Muscle of leg (tissue), 16 donors: ENCODE measurements at places on chromosomes 1 and 21.

GRCh38 chr1:237084341-237085077, 42.5 kb downstream of the RYR2 start:
- no peak for DNase-seq

- no peak for DNase-seq
Observed at GRCh38 chr1:203843435-203843834, 18.0 kb upstream of the SNRPE start.

DNA sequence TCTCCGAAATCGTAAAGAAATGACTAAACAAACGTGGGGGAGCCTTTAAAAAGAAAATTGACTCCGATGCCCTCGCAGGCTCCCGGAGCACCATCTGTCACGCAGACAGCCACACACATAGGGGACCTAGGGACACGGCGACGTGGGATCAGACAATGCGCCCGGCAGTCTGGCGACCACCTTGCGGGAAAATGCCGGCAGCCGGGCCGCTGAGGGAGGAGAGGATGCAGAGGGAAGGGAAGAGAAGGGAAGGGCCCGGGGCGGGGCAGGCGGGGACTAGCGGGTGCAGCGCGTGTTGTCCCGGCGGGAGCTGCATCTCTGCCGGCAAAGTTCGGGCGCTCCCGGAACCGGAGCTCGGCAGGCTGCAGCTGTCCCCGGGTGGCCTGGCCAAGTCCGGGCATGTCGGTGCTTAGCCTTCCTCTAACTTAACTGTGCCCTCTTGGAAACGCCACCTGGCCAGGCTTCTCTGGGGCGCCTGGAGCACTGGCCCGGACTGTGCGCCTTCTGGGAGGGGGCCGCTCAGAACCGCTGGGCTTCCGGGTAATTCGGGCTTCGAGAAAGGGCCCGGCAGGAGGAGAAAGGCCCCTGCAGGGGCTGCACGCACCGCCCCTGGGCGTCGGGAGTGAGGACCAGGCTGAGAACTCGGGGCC, 1.8 kb downstream of the NHLH2 start:
- DNase-seq = peak; percentile 16

DNA sequence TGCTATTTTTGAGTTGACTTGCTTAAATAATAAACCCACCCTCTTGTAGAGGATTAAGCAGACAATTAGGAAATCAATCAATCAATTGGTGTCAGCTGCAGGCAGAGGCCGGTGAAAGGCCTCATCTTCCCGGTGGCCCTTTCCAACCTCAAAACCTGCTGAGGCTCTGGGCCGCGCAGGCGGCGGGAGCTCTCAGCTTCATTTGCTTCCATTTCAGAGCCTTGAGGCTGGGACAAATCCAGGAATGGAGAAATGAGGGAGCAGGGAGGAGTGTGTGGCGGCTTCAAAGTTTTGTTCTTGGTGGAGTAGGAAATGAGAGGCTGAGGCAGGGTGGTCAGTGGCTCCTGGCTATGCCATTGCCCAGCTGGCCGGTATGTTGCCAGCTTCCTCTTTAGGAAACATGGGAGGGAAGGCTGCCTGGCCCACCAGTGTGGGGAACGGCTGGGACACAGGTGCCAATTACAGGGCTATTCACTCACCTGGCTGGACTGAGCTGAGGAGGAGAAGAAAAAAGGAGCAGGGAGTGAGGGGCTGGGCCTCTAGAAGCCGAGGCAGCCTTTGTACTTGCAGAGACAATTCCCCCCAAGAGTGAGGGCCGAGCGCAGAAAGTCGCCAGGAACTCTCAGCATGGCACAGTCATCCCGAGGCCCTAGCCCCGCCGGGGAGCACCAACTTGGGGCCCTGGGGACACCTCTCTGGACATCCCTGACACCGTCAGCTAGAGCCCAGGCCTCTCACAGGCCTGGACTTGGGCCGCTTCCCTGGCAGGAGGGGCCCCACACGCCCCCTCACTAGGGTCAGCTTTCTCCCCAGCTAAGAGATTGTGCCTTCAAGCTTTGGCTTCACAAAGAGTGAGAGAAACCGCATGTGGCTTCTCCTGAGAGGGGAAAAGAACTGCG, 4.4 kb downstream of the POU3F1 start:
- DNase-seq = no peak

DNA sequence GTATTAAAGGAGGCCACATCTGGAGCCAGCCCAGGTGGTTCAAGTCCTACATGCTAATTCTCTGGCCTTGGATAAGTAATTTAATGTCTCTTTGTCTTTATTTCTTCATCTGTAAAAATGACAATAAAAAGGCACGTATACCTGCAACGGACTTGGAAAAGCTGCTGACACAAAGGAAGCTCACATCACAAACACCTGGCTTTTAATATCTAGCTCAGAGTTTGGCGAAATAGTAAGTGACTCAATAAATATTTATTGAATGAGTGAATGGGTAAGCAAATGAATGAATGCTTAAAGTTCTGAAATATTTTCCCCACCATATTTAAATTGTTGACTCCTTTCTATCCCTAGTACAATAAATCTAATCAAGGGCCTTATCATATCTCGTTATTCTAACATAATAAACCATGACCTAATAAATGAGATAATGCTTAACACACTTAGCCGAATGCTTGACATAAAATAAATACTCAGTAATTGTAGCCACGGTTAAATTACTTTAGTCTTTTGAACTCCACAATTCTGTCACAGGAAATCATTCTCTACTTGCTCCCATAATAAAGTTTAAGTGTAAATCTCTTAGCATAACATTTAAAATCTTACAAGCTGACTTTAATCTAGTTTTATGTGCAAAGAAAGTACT, 74.7 kb upstream of the PALMD start:
- DNase-seq = no peak

DNA sequence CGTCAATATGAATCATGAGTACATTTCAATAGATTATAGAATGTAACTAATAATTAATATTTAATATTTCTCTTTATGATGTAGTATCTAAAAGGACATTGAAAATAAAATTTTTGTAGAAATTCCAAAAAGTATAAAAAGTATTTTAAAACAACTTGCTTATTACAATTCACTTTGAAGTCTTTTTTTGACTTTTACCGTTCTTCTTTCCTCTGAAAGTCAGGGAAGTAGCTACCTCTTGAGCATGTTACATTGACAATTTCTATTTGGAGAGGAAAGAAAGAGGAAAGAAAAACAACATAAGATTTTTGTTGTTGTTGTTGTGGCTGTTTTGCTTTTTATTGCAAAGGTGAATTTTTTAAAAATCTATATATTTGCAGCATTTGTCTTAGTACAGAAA, 1.3 kb downstream of the PTPRC start:
- DNase-seq = no peak

- DNase-seq = peak; percentile 26
Observed at GRCh38 chr1:167121375-167122120, 27.7 kb downstream of the STYXL2 start.

DNA sequence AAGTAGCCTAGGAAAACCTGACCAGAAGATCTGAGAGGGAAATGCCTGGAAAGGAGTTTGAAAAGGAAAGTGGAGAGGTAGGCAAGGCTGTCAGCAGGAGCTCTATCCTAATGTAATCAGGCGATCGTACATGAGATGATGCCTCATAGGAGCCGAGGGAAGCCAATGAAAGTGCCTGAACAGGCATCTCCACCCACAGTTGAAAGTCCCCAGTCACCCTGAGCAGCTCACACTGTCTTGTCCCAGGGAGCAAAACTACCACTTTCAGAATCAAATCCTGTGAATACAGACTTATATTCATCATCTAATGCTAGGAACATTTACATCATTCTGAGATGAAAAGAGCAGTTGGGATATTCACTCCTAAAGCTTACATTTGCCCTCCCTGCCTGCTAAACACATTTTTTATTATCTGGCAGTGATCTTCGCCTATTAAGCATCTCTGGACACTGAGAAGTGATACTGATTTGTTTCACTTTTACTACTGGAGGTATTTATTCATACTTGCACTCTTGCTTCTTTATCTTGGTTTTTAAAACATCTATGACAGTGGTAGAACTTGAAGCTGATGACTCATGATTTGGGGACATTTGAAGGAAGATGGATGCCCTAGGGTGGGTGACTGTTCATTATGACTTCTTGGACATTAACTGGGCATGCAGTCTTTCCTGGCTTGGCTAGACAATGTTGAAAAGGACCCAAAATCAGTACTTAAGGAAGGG, 221.6 kb downstream of the SEC16B start:
- no peak for DNase-seq

- no peak for DNase-seq
Observed at GRCh38 chr1:17562375-17562774, 22.9 kb downstream of the ARHGEF10L start.

DNA sequence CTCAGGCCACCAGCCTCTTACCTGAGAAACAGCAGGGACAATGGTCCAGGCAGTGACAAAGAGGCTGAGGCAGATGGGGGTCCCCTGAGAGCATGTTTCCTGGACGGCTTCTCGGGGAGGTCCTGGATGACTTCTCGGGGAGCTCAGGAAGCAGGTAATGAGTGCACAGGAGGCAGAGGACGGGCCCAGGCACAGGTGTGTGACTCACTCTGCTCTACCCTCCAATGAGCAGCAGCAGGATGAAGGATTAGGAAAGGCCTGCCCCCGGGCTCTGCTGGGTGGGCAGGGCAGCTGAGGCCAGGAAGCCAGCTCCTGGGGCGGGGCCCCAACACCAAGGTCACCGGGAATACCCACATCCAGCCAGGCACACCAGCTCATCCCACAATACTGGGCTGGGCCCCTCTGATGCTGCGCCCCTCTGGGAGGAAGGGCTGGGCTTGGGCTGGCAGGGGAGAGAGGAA, 17.2 kb upstream of the PTAFR start:
- no peak for DNase-seq

- DNase-seq = no peak
Observed at GRCh38 chr1:160810486-160810885, 14.5 kb downstream of the LY9 start.

- DNase-seq = no peak
Observed at GRCh38 chr21:16563795-16564194, 834.0 kb downstream of the USP25 start.

DNA sequence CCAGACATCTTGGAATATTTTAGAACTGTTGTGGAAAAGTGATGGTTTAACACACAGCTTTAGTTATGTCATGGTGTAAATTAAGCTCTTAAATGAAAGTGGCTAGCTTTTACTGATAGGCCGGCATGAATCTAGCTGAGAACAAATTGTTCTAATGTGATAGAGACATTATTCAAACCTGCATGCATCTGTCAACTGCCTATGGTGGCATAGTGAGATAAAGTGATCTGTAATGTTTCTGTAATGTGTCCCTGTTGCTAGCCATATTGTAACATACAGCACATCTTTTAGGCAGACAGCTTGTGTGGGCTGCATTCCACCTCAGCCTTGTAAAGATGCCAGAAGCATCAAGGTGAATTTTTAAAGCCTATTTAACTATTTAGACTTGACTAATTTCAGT, 16.0 kb downstream of the LRIG2 start:
- DNase-seq = no peak

- peak; percentile 7 for DNase-seq
Observed at GRCh38 chr21:30733026-30733425, 14.0 kb downstream of the KRTAP21-2 start.

- no peak for DNase-seq
Observed at GRCh38 chr1:8016210-8016894, 9.8 kb downstream of the ERRFI1 start.

- DNase-seq = no peak
Observed at GRCh38 chr1:51612447-51612961, 4.4 kb upstream of the OSBPL9 start.

DNA sequence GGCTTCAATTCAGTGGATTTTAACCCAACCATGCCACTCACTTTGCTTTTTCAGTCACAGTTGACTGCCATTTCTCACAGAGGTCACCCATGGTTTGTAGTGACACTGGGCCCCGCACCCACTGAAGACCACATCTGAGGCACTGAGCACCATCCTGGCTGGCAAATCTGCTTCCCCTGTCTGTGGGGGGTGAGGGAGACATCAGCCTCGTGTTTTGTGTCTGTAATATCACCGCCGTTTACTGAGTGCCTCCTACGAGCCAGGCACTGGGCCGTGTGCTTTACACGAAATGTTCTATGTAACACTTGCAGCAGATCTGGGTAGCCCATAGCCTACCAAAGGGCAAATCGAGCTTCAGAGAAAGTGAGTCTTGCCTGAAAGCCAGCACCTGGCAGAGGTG, 161.8 kb downstream of the PGBD5 start:
- no peak for DNase-seq

DNA sequence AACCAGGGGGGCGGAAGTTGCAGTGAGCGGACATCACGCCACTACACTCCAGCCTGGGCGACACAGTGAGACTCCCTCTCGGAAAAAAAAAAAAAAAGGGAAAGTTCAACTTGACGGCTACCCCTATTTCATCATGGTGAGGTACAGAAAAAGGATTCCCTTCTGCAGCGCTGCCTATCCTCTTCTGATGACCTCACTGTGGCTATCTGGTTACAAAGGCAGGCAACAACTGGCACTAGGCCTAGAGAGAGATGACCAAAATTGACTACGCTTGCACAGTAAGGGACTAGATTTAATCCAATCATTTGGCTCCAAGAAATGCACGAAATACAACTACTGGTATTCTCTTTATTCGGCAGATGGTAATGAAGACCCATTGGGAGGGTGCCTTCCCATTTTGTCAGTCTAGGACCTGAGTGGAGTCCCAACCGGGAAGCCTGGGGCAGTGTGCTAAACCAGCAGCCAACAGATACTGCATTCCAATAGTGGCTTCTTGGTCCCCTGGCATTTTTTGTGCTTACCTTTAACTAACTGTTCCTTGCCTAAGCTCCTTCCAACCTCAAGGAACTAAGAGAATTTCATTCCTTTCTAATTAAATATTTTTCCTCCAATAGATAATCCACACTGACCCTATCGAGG, 36.6 kb downstream of the ITPKB start:
- peak; percentile 89 for DNase-seq

DNA sequence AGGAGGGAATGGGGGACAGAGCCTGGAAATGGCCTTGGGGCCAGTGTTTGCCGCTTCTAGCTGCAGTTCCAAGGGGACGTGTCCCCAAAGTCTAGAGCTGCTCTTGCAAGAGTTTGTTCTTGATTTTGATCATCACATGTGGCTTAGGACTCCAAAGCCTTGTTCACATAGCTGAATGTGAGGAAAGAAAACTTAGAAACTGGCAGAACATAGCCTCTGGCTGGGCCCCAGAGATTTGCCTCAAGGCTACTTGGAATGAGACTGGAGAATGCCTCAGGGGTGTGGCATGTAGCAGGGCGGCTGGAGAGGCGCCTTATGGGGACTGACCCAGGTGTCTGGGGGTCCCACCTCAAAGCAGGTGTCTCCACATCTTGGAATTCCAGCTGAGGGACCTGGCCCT, 2.3 kb downstream of the PDXK start:
- no peak for DNase-seq

DNA sequence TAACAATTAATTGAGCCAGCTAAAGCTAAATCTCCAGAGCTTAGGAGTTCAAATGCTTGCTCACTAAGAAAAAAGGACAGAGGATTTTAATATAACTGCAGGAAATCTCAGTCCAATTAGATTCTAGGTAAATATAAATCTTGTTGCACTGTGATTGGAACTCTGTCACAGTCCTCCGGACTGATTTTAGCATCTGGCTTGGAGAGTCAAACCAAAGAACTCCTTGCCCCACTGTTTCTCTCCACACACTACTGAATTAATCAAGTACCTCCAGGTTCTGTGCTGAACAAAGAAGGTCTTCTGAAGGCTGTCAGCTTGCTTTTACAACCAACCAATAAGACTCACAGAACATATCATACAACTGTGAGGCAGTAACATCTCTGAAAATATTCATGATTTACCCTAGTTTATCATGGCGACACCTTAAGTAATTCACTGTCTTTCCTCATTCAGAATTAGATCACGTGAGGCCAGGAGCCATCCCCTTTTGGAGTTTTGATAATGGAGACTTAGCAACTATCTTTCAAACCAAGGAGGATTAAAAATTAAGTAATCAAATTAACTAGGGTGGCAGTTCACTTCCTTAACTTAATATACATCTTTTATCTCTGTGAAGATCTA, 176.0 kb downstream of the RERE start:
- no peak for DNase-seq
